ENCODE measurements at places on chromosomes 5 and 9.

GRCh38 chr5:65828022-65828896 lies 98.1 kb upstream of the ERBIN start:
- DNase-seq, result no peak

DNA sequence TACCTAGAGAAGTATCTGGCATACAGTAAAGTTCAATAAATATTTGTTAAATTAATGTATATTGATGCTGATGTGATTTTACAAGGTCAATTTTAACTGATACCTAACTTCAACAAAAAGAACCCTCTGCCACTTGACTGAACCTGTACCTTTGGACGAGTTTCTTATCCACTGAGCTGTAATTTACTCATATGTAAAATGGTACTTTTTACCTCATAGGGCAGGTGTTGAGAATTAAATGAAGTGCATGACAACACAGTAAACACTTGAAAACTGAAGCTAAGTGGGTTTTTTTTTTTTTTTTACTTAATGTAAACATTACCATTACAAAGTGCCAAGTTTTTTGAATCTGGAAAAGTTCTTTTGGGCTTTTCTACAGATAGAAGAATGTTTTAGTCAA lies 15.4 kb downstream of the NIPSNAP3B start:
- DNase-seq, result no peak

DNA sequence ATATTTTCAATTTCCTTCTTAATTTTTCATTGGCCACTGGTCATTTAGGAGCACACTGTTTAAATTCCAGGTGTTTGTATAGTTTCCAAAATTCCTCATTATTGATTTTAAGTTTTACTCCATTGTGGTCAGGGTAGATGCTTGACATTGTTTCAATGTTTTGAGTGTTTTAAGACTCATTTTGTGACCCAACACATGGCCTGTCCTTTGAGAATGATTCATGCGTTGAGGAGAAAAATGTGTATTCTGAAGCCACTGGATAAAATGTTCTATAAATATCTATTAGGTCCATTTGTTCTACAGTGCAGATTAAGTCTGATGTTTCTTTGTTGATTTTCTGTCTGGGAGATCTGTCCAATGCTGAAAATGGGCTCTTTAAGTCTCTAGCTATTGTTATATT lies 24.4 kb upstream of the FNIP1 start:
- no peak for DNase-seq

DNA sequence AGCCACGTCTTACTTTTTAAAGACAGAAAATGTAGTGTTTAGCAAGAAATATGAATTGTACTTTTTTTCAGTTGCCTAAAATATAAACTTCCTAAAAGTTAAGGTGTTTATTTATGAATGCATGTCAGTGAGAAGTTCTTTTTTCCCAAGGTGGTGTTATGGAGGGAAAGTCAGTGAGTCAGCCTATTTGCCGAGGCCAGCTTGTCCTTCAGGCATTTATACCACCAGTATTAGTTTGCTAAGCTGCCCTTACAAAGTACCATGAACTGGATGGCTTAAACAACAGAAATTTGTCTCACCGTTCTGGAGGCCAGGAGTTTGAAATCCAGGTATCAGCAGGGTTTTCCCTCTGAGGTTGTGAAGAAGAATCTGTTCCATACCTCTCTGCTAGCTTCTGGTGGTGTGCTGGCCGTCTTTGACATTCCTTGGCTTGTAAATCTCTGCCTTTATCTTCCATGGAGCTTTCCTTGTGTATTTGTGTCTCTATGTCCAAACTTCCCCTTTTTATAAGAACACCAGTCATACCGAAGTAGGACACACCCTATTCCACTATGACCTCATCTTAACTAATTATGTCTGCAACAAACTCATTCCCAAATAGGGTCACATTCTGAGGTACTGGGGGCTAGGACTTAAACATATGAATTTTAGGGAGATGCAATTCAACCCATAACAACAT lies 38.4 kb downstream of the PRKACG start:
- no peak for DNase-seq

DNA sequence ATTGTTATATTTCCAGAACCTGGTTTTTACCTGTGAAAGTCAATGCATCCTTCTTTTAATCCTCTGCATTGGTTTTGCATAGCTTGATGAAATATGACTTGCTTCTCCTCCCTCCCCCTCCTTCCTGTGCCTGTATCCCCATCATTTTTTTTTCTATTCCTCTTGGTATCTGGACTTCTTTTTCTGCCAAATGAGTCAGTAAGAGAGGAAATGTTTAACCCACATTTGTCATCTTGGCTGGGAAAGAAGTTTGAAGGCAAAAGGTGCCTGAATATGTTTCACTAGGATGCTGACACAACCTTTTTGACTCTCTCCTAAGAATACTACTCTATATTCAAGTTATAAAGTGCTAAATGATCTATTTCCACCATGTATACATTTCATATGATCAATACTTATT lies 35.5 kb upstream of the CDKN2B start:
- DNase-seq, result no peak

DNA sequence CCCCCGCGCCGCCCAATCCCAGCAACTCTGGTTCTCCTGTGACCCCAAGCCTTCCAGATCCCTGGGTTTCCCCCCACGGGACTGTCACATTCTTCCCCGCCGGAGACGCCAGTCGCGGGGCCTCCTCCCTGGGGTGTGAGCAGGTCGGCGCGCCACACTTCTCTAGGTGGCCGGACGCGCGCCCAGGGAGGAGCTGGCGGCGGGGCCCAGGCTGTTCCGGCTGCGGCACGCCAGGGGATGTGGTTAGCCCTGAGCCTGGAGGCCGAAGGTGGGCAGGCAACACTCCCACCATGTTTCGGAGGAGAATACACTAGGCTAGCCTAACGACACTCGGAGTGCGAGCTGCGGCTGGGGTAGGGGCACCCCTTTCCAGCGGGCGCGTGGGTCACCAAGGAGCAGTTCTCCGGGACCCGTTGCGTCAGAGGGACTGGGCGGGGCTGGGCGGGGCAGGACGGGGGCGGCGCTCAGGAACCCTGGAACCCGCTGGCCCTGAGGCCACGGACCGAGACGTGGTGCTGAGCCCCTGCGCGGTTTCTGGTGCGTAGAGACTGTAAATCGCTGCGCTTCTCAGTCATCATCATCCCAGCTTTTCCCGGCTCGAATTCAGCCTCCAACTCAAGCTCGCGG lies at the start of gene SLC27A6:
TSS of gene SLC27A6 (plus strand) at position 478 of the 627 bp plus-strand sequence. CDS start 650 bp downstream, outside the sequence.
- DNase-seq, result no peak

DNA sequence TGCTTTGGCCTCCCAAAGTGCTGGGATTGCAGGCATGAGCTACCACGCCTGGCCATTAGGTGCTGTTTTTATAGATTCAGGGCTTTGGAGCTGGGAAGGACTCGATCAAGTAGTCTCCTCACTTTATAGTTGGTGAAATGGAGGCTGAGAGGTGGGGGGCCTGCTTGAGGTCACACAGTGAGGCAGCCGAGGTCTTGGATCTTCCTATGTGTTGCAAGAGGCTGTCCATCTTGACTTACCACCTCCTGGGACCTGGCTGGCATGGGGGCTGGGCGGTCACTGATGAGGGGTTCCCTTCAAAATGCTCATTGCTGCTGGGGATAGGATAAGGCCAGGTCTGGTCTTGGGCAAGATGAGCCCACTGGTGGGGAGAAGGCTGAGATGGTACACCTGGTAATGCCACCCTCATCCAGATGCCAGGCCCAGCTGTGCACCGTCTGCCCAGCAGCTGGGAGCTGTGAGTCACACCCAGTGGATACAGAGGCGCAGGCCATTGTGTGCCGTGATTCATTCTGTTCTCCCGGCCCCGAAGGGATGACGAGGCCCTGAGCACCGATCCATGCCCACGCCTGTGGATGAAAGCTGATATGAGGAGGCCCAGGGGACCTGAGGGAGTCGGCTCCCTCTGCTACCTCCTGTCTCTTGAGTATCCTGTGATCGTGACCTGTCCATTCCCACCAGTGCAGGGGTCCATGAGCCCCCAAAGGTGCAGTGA lies 10.5 kb upstream of the NDST1 start:
- DNase-seq, result no peak

DNA sequence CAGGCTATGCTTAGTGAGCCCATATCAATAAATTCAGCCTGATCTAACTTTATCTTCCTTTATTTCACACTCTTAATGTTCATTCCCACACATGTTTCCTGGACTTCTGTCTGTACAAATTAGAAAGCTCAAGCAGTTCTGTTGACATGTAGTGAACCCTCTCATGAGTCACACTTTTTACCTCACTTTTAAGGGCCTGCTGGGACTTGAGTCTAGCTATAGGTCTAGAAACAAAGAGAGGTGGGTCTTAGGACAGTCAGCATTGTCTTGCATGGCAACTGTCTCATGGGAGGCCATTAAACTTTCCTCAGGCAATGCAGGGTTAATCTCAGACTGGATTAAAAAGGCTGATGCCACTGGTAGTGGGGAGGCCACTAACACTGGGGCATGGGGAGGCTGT lies 8.6 kb upstream of the CCNH start:
- no peak for DNase-seq

GRCh38 chr9:133141833-133142595 lies 21.0 kb upstream of the RALGDS start:
- DNase-seq, result peak; percentile 81

GRCh38 chr5:175579742-175580432 lies 78.0 kb upstream of the HRH2 start:
- no peak for DNase-seq

DNA sequence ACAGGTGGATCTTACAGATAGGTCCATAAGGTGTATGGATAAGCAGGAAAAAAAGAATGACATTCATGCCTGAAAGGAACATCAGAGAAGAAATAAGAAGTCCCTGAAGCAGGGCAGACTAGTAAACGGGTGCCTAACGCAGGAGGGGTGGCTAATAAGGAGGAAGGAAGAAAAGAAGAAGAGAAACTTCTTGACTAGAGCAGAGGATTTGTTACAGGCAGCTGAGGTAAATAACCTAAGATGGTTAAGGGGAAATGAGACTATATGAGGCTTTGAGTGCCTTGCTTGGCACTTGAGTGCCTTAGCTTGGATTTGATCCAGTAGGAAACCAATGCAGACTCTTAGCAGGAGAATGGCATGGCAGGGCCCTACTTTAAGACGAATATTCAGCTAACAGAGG lies 313.5 kb upstream of the PDE4D start:
- DNase-seq, result no peak

DNA sequence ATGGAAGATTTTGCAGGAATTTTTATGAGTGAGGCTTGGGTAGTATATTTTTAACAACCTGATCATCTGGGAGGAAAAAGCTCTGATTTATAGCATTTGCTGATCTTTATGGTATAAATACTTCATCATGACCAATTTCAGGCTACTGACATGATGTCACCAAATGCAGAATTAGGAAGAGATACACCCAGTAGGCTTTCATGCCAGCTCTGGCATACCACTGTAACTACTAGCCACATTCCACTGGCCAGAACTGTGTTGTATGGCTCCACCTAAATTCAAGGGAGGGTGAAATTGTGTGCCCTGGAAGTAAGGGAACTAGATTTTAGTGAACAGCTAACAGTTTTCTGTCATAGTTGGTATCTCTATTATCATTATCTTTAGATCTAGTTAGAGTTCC lies 17.6 kb downstream of the AP3S1 start:
- DNase-seq, result no peak

GRCh38 chr5:58477760-58478376 lies 13.4 kb upstream of the GAPT start:
- no peak for DNase-seq

GRCh38 chr9:136338511-136338910 lies 11.2 kb downstream of the GPSM1 start:
- DNase-seq, result no peak

- no peak for DNase-seq
Measured at GRCh38 chr5:16957304-16958196, 21.5 kb upstream of the MYO10 start.

GRCh38 chr9:132243156-132244074 lies 81.6 kb downstream of the NTNG2 start:
- no peak for DNase-seq

DNA sequence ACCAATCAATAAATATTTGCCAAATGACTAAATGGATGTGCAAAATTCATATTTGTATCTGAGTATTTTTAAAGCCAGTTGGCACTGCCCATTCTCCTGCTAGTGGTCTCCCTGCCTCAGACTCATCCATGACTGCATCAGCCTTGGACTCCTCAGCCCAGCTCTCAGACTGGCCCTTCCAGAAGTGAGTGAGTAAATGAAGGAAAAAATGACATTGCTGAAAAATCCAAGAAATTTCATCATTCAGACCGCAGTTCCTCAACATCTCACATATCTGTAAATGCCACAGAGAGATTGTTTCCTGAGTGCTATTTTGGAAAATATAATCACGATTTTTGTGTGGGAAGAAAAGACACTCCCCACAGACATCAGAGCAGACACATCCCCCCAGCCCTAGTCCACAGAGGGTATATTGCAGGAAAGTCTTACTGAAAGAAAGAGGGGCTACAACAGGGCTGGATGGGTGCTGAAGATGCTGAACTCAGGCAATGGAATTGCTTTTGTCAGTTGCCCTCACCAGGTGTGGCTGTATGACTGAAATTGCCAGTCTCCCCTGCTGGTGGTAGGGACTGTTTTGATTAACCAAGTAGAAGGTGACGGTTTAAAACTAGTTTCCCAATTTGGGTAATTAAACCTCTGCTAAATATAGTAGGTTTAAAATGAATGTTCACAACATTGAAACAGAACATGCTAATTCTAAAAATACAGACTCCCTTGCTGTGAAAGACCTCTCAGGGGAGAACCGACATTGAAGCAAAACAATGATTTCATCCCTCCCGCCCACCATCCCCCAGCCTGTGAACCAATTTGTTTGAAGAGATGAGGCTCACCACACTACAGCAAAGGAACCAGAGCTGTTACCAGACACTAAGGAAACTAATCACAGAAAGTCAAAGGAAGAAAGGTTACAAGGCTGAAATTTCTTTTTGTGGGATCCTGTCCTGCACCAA lies 158.8 kb downstream of the DEPDC1B start:
- DNase-seq, result no peak
